ENCODE measurements at places on chromosomes 5 and 9.

GRCh38 chr5:91121347-91121993 is 261.6 kb downstream of the ARRDC3 start:
- DNase-seq = no peak

DNA sequence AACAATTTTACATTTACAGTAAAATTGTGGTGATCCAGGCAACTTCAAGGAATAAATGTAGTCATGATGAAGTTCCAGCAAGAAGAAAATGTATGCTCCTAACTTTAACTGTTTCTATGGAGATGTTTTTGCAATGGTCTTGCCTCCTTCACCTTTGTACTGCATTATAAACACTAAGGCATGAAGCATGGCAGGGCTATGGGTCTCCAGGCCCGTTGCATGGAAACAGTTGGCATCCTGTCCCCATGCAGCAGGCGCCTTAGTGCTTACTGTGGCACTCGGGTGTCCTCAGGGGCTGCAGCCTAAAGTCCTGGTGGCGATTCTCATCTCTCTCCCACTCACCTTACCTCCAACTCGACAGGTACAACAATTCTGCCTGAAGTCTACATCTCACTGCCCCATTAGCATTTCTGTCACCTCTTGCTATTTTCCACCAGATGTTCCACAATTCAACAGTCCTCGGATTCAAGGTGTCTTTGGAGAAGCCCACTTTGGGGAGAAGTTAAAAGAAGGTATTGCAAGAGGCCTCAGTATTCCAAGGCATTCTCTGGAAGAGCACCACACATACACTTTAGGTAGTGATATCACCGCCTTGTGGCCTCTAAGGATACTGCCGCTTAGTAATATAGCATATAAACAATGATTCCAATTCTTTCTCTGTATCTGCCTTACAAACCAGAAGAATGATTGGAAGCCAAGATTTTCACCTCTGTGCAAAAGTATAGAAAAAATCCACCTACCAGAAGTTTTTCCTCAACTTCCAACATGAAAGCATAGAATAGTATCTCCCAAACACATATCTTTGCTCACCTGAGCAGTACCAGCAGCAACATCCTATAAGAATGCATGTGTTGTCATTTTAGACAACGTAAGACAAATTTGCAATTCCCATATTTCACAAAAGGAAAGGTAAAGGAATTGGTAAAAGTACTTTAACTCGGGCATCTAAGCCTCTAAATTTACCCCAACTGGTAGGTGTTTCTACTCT is 5.1 kb downstream of the LIFR start:
- peak; percentile 32 for DNase-seq

DNA sequence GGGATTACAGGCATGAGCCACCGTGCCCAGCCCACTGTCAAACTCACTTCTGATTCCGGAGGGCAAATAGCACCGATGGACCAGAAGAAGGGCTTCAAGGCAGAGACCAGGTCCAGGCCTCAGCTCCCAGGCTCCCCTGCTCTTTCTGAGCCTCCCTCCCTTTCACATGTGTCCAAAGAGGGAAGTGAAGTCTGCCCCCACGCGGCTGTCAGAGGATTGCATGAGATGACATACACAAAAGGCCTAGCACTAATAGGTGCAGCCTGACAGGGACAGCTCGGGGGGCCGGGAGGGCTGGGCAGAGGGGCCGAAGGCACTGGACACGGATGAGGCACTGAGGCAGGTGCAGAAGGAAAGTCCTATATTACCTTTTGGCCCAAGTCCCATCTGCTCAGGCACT is 16.1 kb downstream of the FBP1 start:
- no peak for DNase-seq

GRCh38 chr9:20376731-20377375 is 245.4 kb downstream of the MLLT3 start:
- DNase-seq = no peak

DNA sequence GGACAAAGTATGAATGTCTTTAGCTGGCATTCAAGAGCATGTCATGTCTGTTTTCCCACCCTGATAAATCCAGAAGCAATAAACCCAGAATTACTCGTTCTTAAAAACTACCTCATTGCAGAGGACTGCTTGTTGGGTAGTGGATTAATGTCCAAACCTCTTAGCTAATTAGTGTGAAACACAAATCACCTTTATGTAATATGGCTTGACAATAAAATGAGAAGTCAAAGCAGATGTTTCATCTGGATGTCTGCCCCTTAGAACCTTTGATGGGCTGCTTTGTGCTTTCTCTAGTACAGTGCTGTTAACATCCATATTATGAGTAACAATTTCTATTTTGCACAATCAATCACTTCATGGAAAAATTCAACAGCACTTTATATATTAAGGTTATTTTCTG is 149.1 kb upstream of the TUT7 start:
- DNase-seq = no peak

DNA sequence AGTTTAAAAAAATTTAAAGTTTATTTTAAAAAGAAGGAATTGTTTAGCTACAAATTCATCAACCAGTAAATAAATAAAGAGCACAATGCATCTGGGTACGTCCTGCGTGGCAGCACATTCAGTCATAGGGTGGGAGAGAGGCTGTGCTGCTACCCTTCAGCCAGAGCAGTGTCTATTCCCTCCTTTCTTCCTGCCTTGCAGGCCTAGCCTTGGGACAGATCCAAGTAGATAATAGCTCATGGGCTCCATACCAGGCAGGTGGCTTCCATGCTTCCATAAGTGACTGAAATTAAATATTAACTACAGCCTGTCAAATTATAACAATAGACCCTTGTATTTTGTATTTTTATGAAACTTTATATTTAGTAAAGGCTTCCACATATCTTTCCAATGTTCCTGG is 408.3 kb upstream of the RGMB start:
- no peak for DNase-seq

- peak; percentile 82 for DNase-seq
Measured at GRCh38 chr5:36657563-36657995, 51.2 kb downstream of the SLC1A3 start.

DNA sequence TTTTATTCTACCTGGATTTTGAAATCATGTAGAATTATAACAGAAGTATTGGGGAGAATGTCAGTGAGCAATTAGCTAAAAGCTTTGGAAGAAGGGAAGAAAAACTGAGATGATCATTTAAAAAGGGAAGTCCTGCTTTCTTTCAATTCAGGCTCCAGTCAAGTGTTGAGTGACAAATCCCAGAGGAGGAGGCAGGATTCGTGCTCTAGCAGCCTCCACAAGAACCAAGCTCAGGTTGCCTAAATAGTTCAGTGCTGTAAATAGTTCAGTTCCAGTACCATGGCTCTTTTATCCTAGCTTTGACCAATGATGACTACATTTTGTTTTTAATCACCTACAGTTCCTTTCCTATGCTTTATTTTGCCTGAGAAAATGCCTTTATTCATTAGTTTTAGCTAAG is 204.9 kb upstream of the NREP start:
- no peak for DNase-seq

- no peak for DNase-seq
Measured at GRCh38 chr5:141784529-141784928, 93.7 kb downstream of the PCDH1 start.

DNA sequence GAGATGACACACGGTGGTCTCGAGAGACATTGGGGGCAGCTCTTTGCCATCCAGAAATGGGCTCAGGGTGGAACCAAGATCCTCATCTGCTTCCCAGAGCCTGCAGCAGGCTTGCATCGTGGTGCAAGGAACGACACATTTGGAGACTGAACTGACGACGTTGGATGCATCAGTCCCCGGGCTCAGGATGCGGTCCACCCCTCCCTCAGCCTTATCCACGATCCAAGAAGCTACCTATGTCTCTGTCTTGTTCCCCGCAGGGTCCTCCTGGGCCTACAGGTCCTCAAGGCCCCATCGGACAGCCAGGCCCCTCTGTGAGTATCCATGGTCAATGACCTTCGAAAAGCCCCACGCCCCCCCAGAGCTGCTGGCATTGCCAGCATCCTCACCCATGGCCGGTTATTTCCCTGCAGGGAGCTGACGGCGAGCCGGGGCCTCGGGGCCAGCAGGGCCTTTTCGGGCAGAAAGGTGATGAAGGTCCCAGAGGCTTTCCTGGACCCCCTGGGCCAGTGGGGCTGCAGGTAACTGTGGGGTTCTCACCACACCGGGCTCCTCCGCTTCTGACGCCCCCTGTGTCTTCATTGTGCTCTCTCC is 69.4 kb upstream of the FCN2 start:
- no peak for DNase-seq

GRCh38 chr5:157384971-157385709 is 74.9 kb upstream of the NIPAL4 start:
- peak; percentile 92 for DNase-seq

- no peak for DNase-seq
Measured at GRCh38 chr5:16486711-16487111, 21.1 kb upstream of the ZNF622 start.

Measured in amniotic stem cell (primary cell).